Right ventricle myocardium superior (tissue), 1 donor: ENCODE measurements at places on chromosomes 4 and X. TPM values are rescaled to one million over a fixed set of nuclear protein-coding genes. Genes with fewer than 3 reads are reported as not detected.

DNA sequence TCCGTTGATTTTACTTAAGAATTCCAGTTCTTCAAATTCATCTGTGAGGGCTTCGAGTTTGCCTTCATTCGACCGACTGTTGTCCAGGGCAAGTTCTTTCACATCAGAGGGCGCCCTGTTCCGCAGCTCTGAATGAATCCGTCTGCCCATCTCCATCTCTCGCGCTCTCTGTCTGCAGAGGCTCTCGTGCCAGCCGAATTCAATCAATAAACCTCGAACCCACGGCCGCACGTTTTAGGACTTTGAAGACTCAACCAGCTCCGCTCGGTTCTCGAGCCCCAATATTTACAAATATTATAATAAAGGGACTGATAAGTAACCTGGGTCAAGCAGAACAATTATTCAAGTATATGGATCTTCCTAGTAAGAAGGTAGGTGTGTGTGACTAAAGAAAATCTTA, 556.4 kb upstream of the SMIM31 start:
- DNase-seq: no peak

DNA sequence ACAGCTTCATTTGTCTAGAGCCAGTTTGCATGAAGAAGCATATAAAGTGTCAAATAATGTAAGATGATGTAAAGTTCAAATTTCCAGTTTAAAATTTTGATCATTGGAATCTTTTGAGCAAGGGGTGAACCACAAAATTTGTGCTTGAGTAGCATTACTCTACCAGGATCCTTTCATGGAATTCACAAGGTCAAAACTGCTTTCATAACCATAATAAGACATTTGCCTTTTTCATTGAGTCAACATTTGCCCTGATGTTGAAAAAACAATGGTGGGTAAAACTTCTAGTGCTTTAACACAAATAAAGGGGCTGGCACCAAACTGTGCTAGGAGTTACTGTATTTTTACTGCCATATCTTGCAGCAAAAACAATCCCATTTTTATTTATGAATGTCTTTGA, 142.2 kb downstream of the GLRA3 start:
- DNase-seq: no peak

DNA sequence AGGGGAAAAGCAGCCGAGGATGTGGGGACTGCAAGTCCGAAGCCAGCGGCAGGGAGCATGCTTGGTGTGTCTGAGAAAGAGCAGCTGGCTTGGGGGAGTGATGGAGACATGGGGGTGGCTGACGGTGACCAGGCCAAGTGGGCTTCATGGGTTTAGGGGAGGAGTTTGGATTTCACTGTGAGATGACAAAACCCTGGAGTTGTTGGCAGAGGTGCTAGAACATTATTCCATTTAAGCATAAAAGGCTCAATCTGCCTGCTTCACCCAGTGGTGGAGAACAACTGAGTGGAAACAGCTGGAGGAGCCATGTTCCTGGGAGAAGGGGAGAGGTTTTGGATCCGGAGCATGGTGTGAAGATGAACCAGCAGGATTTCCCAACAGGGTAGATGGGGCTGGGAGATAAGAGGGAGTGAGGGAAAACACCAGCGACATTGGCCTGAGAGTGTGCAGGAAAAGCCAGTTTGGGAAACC, 318.0 kb upstream of the TAPT1 start:
- DNase-seq: peak; percentile 75

Gene SCML1
- total RNA-seq: 5.7 TPM
